ENCODE measurements at places on chromosomes 11 and 22.

- DNase-seq = no peak
Observed at GRCh38 chr11:59053387-59053786, 32.7 kb upstream of the GLYATL1B start.

DNA sequence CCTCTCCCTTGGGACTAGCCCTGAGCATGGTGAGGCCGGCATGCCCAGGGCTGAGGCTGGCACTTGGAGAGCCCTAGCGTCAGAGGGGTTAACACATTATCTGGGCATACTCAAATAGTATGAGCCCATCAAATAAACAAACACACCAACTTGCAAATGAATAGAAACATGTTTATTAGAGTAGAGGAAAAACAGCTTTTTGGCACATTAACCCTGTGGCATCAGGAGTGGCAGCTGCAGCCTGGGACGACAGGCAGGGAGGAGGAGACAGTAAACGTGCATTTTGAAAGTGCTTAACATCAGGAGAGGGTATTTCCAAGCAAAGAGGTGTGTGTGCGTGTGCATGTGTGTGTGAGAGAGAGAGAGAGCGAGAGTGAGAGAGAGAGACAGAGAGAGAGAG is 684.9 kb downstream of the NTM start:
- DNase-seq = no peak

DNA sequence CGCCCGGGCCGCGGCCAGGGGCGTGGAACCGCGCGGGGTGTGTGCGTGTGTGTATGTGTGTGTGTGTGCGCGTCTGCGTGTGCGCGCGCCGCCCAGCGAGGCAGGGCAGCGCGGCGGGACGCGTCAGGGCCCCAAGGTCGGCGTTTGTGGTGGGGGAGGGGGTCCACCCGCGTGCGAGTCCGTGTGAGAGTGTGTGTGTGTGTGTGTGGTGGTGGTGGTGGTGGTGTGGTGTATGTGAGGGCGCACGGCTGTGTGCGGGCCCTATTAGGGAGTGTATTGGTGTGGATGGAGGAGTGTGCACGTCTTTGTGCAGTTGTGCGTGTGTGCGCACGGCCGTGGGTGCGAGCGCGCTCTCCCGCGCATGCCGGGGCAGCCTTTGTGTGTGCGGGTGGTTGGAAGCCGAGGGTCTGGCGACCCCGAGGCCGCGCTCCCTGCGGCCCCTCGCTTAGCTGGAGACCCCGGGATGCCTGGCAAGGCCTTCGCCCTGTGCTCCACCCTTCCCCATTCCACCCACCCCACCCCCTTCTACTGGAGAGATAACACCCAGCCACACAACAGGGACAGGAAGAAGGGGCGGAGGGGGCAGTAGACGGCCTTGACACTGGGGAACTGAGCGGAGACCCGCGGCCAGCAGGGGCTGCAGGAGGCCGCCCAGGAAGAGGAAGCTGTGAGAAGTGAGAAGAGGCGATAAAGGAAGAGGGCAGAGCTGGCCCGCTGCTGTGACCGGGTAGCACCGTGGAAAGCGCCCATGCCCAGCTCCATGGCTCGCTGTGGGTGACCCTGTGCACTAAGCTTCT is 528 bp upstream of the ARRB1 start:
- no peak for DNase-seq

GRCh38 chr22:24423519-24424000 is 3.8 kb upstream of the ADORA2A start:
- DNase-seq = peak; percentile 50

DNA sequence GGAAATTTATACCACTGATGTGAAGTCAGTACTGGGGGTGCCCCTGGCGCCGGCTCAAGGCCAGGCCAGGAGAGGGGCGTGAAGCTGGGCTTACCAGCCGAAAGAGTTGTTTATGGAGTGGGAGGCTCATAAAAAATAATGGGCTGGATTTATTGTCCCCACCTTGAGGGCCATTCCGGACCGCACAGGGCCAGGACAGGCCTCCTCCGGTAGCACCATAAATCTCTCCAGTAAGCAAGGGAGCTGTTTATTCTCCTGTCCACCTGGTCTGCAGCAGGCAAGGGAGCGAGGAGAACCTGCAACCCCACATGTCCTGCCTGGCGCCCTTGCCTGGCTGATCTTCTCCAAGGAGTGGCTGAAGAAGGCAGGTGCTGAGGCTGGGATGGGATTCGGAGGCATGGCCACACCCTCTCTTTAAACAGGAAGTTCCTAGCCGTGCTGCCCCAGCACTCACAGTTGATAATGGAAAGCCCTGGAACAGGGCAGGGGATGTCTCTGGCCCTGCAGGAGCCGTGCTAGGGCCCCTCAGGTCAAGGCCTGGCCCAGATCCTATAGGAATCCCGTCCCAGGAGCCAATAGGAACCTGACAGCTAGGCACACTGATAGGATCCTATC is 65.1 kb downstream of the SCUBE1 start:
- no peak for DNase-seq

DNA sequence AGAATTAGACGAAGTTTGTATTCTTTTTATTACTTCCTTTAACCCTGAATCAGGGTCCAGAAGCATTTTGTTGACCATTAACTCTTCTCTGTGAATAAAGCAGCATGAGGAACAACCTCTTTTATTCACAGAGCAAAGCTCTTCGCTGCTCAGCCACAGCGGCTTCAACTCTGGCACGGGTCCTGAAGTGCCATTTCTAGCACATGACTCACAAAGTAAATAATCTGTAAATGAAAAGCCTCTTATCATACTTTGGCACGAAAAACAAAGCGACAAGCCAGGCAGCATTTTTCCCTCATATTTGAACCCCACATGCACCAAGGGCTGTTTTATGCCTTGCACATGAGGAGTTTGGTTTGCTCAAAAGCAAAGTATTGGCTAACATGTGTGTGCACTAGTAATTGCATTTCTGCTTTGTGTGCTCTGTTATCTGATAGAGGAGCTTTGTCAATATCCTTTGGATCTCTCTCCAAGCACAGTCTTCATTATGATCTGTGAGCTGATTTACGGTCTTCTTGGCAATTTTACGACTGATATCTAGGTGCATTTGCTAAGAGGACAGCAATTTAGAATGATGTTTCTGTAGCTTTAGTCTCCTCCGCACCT is 33.0 kb upstream of the APOBEC3A start:
- DNase-seq = no peak

DNA sequence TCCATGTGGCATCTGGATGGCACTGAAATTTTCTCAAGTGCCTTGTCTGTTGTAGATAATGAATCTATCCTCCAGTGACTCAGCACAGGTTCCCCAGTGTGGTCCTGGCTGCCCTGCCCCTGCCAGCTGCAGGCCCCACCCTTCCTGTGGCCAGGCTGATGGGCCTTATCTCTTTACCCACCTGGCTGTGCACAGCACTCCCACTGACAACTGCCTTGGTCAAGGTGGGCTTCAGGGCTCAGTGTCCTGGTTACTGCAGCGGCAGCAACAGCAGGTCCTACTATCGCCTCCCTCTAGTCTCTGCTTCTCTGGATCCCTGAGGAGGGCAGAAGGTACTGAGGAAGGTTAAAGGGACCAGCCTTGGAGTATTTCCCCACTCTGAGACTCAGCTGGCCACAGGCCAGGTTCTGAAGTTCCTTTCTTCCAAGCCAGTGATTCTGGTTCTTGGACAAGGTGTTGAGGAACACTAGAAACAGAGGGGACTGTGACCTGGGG is 3.1 kb downstream of the HMBS start:
- DNase-seq = no peak

DNA sequence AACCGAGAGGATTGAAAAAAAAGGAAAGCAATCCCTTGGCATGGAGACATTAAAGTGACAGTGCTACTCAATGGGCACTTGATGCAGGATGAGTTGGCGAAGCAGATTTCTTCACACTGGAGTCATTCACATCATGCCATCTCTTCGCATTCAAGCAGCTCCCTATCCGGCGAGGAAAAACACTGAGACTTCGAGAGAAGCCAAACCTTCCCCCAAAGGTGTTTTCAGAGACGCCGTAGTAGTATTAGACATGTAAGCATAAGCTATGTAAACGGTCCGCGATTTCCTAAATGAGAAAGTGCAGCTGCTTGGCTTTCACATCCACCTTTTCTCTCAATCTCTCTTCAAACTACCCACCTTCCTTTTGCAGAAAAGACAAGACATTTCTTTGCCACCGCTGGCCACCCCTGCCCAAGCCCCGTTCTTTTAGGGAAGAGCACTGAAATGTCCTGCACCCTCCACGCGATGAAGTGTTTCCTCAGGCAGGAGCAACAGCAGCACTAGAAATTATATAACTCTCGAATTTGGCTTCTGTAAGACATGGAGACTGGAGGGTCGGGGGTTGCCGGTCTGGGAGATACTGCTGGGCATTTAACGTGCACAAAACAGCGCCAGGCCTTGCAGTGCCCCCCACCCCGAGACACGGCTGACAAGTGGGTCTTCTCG is at the start of gene DLG2:
Gene DLG2 (minus strand): TSS at position 13 of the 666 bp plus-strand sequence.
- no peak for DNase-seq

DNA sequence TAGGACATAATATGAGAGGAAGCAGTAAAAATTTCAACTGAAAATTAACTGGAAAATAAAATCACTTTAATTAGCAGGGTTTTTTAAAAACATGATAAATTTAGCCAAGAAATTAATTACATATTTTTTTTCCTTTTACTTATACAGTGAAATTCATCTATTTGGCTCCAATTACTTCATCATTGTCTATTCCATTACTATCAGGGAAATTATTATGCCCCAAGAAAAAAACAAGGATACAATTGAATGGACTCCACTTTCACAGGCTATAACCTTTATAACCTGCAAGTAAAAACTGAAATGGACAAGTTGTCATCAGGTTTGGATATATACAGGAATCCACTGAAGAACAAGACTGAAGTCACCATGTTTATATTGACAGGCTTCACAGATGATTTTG is at the start of gene OR5T3:
Gene OR5T3 (plus strand): TSS at position 301 of the 400 bp plus-strand sequence. CDS start 0 bp downstream, at position 301.
- no peak for DNase-seq

All from activated gamma-delta T cell (primary cell).